ENCODE measurements at places on chromosomes 16 and 17.

GRCh38 chr17:37802061-37802595, 57.3 kb upstream of the HNF1B start:
- no peak for DNase-seq

GRCh38 chr17:82389379-82389778, 17.8 kb downstream of the UTS2R start:
- DNase-seq: no peak

DNA sequence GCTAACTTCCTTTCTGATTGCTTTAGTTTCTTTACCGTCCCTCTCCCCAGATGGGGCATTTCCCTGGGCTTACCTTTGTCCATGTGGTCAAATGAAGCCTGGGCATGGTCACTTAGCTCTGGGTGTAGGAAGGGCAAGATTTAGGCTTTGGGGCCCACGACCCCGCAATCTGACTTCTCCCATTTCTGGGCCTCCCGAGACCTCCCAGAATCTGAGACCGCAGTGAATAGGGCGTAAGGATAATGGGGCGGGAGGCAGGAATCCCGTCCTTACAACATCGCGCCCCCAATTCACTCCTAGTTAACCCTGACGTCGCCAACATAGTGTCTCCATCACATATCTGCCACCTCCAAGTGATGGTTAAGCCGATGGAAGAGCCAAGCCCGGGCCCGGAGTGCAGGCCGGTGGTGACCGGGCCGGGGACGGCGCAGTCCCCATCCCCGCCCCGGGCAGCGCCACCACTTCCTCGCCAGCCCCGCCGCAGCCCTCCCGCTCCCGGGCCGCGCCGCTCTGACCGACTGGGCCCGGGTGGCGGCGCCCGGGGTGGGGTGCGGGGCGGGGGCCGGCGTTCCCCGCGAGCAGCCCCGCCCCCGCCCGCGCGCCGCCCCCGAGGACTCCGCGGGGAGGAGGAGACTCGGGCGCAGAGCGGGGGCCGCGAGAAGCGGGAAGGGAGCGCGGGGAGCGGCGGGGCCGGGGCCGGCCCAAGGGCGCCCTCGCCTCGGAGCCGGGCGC, at the start of gene RHBDL3:
RHBDL3 (plus strand) TSS at position 641 of the 732 bp plus-strand sequence. CDS start 358 bp downstream, outside the sequence.
- DNase-seq: peak; percentile 38

DNA sequence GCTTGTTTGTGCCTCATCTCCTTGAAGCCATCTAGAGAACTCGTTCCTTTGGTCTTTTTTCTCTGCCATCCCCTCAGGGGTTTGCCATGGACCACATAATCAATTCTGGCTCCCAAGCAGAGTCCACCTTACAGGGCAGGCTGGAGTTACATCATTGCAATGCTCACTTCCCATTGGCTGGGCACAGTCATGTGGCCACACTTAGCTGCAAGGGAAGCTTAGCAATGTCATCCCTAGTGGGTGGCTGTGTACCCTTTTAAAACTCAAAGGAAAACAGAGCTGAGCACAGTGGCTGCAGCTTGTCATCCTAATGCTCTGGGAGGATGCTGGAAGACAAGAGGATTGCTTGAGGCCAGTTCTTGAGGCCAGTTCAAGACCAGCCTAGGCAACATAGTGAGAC, 41.9 kb upstream of the POLR3E start:
- no peak for DNase-seq

DNA sequence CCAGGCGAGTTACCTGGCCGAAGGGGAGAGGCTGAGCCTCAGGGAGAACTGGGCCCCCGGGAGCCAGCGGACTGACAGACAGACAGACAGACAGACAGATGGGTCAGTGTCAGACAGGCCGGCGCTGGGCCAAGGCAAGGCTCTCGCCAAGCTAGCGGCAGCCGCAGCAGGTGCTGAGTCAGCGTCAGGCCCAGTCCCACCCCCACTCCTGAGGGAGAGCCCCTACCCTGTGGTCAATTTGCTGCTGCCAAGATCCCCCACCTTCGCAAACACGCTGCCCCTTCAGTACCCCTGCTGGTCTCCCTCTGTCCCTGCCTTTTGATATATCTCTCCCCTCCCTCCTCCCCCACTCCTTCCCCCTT, 1.5 kb downstream of the FGF11 start:
- DNase-seq: peak; percentile 65

- no peak for DNase-seq
Observed at GRCh38 chr17:64056269-64057005, 36.0 kb upstream of the ICAM2 start.

- DNase-seq: no peak
Observed at GRCh38 chr16:90053902-90054500, 23.1 kb downstream of the PRDM7 start.

GRCh38 chr17:36884495-36885152, 52.7 kb upstream of the LHX1 start:
- DNase-seq: no peak

GRCh38 chr17:32912218-32912897, 15.6 kb upstream of the TMEM98 start:
- DNase-seq: peak; percentile 5

- DNase-seq: no peak
Observed at GRCh38 chr16:26267641-26268040, 575.9 kb downstream of the HS3ST4 start.

- DNase-seq: no peak
Observed at GRCh38 chr17:61429274-61429673, 22.9 kb upstream of the TBX4 start.

DNA sequence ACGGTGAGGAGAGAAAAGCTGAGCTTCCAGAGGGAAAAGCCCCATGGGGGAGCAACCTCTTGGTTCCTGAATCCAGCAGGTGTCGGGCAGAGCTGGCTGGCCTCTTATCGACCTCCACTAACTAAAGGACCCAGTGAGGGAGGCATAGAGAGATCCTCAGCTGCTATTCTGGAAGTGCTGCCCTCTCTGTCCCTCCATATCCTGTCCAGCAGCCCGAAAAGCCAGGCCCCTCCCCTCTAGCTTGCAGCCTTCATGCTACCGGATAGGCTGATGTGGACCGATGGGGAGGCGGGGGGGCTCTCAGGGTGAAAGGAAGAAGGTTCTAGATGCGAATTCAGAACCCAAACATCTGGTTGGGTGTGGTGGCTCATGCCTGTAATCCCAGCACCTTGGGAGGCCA, 24.9 kb downstream of the MXRA7 start:
- no peak for DNase-seq

- DNase-seq: no peak
Observed at GRCh38 chr16:55426865-55427484, 52.0 kb upstream of the MMP2 start.

DNA sequence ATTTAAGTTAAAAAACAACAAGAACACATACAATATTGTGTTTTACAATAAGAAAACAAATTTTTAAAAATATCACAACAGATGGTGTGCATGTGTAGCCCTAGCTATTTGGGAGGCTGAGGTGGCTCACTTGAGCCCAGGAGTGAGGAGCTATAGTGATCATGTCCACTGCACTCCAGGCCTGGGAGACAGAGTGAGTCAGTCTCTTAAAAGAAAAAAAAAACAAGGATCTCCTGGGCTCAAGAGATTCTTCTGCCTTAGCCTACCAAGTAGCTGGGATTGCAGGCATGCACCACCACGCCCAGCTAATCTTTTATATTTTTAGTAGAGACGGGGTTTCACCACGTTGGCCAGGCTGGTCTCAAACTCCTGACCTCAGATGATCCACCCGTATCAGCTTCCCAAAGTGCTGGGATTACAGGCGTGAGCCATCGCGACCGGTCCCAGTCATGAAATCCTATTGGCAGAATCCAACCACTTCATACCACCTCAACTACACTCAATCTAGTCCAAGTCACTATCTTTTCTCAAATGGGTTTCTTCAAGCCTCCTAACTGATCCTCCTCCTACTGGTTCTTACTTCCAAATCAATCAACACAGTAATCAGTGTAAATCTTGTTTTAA, 55.0 kb downstream of the STH start:
- no peak for DNase-seq
